Erythroblast (primary cell): ENCODE measurements at places on chromosomes 5 and 9.

GRCh38 chr5:75044406-75044805, 8.0 kb downstream of the GCNT4 start:
- DNase-seq: no peak

- DNase-seq: no peak
These were observed 1118.6 kb upstream of the CDH9 start for GRCh38 chr5:28156981-28157380.

GRCh38 chr5:93899026-93899600, 157.7 kb upstream of the POU5F2 start:
- DNase-seq: peak; percentile 6

- no peak for DNase-seq
These were observed 3.1 kb upstream of the FCHSD1 start for GRCh38 chr5:141654298-141654697.

GRCh38 chr5:124741711-124742496, 4.5 kb downstream of the ZNF608 start:
- DNase-seq: no peak

DNA sequence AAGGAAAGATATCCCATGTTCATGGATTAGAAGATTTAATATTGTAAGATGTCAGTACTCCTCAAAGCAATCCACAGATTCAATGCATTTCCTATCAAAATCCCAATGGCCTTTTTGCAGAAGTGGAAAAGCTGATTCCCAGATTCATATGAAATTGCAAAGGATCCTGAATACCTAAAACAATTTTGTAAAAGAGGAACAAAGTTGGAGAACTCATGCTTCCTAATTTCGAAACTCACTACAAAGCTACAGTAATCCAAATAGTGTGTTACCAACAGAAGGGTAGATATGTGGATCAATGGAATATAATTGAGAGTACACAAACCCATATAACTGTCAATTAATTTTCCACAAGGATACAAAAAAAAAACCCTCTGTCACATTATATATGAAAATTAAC, 154.3 kb upstream of the ZNF618 start:
- no peak for DNase-seq

DNA sequence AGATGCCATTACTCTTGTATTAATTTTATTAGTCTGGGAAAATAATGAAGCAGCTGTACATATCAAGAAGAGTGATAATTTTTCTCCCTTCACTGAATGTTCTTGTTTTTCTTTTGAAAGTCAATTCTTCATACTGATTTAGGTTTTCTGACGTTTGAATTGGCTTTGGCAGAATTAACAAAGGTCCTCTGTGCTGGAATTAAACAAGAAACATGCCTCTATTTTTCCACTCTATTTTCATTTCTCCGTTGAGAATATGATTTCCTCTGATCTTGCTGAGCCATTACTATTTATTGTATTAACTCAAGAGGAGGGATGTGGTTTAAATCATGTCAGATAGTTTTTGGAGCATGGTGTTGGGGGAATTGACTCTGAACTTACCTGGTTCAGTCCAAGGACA, 42.3 kb downstream of the ANKDD1B start:
- DNase-seq: no peak

- peak; percentile 58 for DNase-seq
These were observed 142.3 kb upstream of the FSTL4 start for GRCh38 chr5:133754575-133755169.

GRCh38 chr9:108852079-108852478, 3.7 kb downstream of the ACTL7B start:
- DNase-seq: no peak

GRCh38 chr5:150658699-150659265, 2.3 kb upstream of the MYOZ3 start:
- no peak for DNase-seq

DNA sequence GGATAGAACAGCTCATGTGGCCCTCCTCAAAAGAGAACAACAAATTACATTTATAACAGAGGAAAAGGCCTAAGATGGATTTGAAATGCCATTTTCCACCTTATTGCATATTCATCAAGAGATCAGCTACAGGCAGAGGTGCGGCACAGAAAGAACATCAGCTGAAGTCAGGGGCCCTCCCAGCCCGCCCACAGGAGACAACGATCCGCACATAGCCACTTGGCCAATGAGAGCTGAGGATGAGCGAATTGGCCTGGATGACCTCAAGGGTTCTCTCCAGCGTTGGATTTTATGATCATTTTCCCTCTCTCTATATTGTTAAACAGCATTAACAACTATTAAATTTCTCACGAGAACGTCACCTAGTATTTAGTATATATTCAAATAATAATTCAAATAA, 97.6 kb downstream of the GNAQ start:
- DNase-seq: no peak

DNA sequence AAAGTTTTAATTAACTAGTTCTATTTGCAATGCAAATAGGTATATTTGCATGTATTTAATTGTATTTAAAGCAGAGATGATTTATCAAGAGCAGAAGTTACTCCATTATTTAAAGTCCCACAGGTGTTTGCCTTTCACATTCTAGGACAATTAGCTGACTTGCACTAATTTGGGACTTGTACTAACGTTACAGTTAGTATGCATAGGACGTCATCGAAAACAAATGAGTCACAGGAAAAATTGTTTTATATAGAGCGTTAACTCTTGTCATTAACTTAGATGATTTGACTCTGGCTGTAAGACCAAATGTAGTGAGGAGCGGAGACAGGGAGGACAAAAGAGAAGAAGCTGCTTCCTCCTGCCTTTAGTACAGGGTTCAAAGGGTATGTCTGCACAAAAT, 126.1 kb upstream of the IFNE start:
- DNase-seq: no peak

- DNase-seq: no peak
These were observed 291.2 kb downstream of the ADAMTS6 start for GRCh38 chr5:65190328-65191053.

DNA sequence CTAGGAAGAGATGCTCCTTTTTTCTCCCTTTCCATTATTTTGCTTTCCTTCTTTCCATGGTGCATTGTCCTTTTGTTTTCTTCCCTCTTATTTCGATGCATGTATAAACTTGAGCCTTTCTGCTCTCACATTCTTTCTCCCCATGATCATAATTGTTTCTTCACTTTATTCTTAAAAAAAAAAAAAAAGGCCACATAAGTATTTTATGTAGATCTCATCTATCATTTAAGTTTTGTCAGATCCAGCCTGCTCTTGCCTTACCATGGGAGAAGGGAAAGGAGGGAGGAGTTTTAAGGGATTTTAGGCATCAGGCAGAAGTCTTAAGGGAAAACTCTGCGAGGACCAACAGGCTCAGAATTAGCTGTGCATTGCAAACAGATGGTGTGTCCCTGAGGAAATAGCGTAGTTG, 11.1 kb downstream of the TGFBR1 start:
- DNase-seq: no peak

GRCh38 chr9:133529457-133529856, 4.7 kb upstream of the MYMK start:
- DNase-seq: no peak

DNA sequence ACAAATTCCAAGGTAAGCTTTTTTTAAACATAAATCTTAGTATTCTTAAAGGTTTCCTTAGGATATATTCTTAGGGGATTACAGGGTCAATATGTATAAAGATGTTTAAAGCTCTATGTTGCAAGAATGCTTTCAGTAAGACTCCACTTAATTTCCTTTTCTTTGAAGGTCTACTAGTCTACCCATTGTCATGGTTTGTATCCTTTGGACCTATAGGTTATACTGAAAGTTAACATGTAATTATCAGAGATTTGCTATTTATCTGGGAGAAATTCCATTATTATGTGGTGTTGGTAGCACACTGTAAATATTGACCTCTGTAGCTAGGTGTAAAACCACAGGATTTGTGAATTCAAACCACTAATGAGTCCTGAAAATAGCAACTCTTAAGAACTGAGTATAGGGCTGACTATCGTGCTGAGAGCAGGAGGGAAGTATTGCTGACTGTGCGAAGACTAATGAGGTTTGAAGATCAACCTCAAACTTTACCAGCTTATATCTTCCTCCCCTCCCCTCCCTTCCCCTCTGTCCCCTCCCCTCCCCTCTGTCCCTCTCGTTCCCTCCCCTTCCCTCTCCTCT, 85.6 kb downstream of the GADD45G start:
- no peak for DNase-seq

DNA sequence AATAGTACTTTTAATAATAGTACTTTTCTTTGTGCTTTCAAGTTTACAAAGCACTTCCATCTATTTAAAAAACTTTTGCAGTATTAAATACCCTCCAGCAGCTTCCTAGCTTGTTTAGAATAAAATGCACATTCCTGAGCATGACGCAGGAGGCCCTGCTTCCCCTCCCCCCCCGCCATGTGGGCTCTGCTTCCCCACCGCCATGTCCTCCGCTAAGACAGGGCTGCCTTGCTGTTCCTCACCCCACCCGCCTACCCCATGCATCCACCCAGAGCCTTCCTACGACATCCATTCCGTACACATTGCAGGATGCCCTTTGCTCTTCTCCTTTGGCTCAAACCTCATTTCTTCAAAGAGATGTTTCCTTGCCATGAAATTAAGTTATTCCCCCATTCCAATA, 205.9 kb upstream of the MSX2 start:
- no peak for DNase-seq

- no peak for DNase-seq
These were observed 100.6 kb downstream of the CETN3 start for GRCh38 chr5:90308787-90309585.

DNA sequence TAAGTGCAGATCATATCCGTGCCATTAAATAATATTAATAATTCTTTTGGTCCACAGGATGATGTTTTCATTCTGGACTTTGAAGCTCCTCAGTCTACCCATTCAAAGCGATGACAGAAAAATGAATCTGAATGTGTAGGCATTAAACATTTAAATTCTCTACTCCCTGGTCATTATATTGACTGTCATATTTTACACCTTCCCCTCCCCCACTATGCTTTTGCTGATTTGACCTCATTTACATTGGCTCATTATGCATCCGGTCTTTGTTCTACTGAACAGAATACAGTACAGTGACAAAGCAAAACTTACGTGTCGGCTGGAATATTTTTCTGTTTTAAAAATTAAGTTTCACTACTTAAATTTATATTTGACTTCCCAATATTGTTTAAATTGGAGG, 289.7 kb upstream of the TMEM161B start:
- DNase-seq: no peak

DNA sequence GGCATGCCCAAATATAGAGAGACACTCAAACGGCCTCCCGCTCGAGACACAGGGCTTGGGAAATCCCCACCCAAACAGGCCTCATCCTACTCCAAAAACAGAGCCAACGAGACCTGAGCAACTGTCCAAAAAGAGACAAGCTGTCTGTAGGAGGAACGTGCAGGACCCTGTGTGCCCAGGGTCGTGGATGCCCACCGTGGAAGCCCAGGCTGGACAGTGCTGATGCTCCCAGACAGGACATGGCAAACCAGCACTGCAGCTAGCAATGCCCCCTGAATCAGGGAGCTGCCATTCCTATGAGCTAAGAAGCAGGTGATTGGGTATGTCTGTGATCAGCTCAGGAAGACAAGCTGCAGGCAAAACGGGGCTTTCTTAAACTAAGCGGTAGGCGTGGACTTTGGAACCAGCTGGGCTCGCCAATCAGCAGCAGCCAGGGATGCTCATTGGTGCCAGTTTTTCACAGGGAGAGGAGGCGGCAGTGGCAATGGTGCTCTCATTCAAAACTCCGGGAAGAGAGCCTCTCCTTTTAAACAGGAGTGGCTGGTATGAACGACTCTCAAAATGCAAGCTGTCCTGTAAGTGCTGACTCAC, 113.1 kb upstream of the IRX2 start:
- DNase-seq: no peak

DNA sequence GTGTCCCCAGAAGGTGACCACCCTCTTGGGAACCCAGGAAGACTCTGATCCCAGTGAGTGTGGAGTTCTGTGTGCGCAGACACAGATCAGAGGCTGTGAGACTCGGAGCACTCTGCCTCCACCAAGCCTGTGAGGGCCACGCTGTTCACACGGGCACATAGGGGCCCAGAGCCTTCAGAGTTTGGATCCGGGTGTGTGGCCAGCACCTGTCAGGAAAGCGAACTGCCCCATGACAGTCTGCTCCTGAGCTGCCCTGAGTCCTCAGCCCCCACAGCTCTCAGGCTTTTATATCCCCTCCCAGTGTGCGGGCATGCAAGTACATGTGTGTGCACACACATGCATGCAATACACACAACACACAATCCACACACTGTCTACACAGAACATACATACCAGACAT, 161.8 kb upstream of the IRX2 start:
- DNase-seq: no peak
